ENCODE measurements at places on chromosomes 13 and 19. TPM values are rescaled to one million over a fixed set of nuclear protein-coding genes. Genes with fewer than 3 reads are reported as not detected.

GRCh38 chr13:112887557-112887991, 81.4 kb upstream of the MCF2L start:
- no peaks in the 10 kb centered on the region for H3K27me3 ChIP-seq
- no peak overlapping the region for H3K27ac ChIP-seq

Gene SPATA13
- 43.1 TPM for total RNA-seq

DNA sequence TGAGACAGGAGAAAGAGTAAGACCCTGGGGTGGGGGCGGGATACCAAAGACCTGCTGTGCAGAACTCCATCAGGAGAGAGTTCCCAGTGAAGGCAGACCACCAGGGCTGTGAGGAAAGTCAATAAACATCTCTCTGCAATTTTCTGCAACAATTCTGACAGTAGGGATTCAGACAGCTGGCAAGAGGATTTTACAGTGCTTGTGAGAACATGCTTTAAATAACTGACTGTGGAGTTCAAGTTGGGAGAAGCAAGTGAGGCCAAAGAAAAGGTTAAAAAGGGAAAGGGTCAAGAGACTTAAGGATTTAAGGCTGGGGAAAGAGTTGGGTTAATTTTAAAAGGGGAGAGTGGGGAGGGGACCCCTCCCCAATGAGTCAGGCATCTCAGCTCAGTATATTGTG, 98.4 kb downstream of the USP12 start:
- H3K4me1 ChIP-seq, result peaks cover 4% of the 10 kb centered on the region
- no peak for ATAC-seq
- H3K36me3 ChIP-seq, result peaks cover 94% of the 10 kb centered on the region

Gene CPAMD8
- 6.5 TPM for total RNA-seq

Gene RPL18A
- 3,543 TPM for total RNA-seq

DNA sequence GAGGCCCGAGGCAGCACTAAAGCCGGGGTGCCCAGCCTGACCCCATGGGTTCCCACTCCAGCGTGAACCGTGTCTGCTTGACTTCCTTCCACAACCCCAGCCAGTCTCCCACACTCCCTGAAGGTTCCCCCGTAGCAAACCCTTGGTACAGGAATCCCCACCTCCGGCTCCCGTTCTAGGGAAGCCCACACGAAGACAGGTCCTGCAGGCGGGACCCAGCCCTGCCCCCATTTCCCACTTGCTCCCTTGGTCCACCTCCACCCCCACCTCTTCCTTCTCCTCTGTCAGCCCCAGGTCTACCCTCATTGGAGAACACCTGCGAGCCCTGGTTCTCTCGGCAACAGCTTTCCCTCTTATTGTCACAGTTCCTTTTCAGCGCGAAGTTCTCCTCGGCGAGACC, 23.9 kb downstream of the C19orf81 start:
- peaks cover 52% of the 10 kb centered on the region for H3K27me3 ChIP-seq
- H3K36me3 ChIP-seq, result no peaks in the 10 kb centered on the region

DNA sequence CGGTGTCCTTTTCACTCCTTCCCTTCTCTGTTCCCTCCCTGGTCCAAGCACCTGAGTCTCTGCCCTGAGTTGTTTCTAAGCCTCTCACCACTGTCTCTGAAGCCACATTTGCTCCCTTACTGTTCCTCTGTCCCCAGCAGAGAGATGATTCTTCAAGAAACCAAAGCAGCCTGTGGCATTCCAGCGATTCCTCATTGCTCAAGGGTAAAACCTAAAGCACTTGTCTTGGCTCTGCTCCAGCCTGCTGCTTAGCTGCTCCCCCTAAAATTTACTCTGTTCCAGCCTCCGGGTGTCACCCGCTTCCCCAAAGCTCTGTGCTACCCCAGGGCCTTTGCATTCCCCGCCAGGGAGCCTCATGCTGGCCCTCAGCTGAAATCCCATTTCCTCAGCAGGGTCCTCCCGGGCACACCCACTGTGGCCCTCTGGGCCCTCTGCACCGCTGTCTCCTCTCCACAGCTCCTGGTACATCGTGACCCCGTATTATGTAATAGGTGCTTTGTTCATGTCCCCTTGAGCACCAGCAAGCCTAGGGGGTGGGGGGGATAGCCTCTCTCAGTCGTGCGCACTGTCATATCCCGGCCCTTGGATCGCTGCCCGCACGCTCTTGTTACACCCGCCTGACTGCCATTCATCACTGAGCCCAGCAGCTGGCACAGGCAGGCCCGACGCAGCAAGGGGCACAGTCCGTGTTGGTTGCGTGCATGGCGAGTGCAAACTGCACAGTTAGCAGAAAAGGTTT, 15.8 kb downstream of the TECR start:
- H3K36me3 ChIP-seq, result peaks cover 16% of the 10 kb centered on the region

DNA sequence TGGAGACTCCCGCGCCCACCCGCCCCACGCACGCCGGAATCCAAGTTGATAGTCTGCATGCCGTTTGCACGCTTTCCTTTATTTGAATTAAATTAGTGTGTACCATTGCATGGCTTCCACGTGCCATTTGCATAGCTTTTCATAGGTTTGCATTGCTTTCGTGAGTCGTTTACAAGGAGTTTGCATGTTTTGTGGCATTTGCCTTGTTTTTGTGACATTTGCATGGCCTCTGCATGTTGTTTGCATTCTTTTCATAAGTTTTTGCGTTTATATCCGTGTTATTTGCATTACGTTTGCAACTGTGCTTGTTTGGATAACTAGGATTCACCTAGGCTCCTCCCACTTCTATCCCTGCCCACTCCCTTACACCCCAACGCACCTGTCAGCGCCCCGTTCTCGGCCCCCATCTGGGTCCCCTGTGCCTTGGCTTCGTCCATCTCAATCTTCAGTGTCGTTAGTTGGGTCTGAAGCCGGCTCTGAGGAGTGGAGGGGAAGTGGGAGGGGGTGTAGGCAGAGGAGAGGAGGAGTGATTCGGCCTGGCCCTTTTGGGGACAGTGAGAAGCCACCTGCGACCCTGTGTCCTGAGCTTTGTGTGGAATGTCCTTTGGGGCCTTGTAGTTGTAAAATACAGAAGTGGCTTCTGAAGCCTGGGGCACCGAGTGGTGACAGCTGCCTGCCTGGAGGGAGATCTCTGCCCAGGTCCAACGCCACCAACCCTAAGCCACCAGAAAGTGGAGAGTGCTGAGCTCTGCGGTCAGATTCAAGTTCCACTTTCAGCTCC, 2.4 kb downstream of the CCDC194 start:
- H3K4me3 ChIP-seq, result peak overlapping the region; percentile 88
- ATAC-seq, result peak; percentile 18
- no peaks in the 10 kb centered on the region for H3K27me3 ChIP-seq
- H3K4me1 ChIP-seq, result peaks cover 10% of the 10 kb centered on the region
